AG04450 (cell line): ENCODE measurements at places on chromosomes 5 and 9.

- DNase-seq = no peak
Measured at GRCh38 chr5:151480384-151481293, 33.2 kb downstream of the SLC36A1 start.

GRCh38 chr9:5482194-5482593, 28.1 kb upstream of the PDCD1LG2 start:
- DNase-seq = no peak

- no peak for DNase-seq
Measured at GRCh38 chr5:65840071-65840470, 86.3 kb upstream of the ERBIN start.

GRCh38 chr9:32596936-32597335, 24.0 kb upstream of the NDUFB6 start:
- no peak for DNase-seq

DNA sequence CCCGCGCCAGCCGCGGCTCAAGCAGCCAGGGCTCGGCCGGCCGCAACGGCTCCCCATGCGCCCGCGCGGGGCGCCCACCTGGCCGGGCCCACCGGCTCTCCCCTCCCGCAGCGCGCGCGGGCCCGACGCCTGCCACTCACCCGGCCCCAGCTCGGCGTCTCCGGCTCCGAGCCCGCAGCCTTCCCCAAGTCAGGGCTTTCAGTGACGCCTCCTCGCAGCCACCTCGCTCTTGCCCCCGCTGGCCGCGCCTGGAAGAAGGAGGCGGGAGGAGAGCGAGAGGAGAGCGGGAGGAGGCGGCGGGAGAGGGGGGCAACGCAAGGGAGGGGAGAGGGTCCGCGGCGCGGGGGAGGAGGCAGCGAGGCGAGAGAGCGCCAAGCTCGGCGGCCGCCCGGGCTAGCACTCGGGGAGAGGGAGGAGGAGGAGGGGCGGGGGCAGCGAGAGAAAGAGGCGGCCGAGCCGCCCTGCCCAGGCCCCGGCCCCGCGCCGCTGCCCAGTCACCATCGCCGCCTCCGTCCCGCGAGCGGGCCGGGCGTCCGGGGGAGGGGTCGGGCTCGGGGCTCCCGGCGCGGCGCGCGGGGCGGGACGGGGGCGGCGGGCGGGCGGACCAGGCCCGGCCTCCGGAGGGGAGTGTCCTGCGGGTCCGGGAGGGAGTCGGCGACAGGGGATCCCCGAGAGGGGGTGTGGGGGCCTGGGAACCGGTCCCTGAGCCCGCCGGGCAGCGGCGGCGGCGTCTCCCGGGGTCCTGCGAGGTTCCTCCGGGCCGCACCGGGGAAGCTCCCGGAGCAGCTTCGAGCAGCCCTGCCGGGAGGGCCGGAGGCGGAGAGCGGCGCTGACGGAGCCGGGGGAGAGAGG, at the start of gene LHFPL2:
TSS of gene LHFPL2 (minus strand) at position 414 of the 852 bp plus-strand sequence. CDS start 138,559 bp downstream, outside the sequence.
- DNase-seq = no peak

GRCh38 chr5:60141119-60141518, 247.6 kb upstream of the PDE4D start:
- no peak for DNase-seq

GRCh38 chr9:91162784-91163443, 198.8 kb downstream of the AUH start:
- DNase-seq = no peak

DNA sequence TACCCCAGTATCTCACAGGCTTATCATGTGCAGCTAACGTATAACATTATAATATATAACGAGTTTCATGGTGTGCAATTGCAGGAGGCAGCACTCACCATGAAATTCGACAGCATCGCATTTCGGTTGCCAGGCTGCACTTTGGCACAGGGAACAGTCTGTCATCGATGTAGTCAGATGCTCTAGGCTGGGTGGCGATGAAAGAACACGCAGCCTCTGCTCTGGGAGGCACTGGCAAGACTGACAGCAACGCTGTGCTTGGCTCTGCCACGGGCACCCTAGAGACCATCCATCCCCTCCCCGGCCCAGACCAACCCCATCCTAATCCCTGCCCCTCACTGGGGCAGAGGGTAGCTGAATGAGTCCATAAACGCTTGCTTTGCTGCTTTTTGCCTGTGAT, 290.8 kb downstream of the MED10 start:
- DNase-seq = no peak

DNA sequence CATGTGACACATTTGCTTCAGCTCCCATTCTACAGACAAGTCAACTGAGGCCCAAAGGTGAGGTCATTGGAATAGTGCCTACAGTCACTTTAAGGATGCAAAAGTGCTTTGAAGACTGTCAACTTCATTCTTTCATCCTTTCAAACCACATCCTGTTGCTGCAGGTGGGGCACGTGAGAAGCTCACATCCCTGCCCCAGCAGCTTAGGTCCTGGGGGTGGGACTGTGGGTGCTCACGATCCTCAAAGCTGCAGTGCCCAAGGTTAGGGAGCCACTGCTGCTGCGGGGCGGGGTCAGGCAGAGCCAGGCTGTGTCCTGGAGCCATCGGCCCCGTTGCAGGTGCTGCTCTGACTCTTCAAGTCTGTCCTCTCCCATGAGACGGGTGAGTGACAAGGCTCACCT, 57.9 kb upstream of the IER5L start:
- DNase-seq = no peak

- no peak for DNase-seq
Measured at GRCh38 chr5:80977764-80978163, 17.6 kb downstream of the RASGRF2 start.

DNA sequence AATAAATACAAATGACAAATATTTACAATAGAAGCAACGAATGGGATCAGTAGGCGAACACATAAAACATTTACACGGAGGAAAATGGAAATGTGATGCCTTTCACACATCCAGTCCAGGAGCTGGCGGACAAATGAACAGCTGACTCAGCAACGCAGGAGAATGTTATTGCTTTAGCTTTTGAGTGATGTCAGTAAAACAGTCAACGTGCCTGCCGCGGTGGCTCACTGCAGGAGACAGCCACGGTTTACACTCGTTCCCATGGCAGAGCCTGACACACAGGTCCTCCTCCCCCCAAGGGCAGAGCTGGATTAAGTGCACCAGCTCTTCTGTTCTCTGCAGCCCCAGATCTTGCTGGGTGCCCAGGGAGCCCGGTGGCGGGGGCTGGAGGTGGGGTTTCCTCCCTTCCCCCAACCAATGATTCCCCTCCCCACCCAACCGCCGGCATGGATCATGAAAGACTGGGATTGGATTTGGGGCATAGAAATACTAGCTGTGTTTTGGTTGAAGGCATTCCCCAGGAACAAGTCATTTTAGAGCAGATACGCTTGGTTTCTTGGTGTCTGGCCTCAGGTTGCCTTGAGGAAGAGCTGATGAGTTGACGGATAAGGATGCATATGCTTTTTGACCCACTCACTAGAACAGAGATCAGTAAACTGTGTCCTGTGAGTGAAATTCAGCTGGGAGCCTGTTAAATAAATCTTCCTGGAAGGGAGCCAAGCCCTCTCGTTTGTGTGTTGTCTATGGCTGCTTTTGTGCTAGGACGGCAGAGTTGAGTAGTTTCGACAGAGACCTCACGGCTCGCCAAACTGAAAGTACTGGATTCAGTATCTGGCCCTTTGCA, 12.5 kb downstream of the STC2 start:
- peak; percentile 67 for DNase-seq

GRCh38 chr5:132030610-132031009, 19.2 kb upstream of the ACSL6 start:
- no peak for DNase-seq

- DNase-seq = no peak
Measured at GRCh38 chr5:144156767-144157171, 13.7 kb downstream of the YIPF5 start.
